ENCODE measurements at places on chromosomes 3 and 15. TPM values are rescaled to one million over a fixed set of nuclear protein-coding genes. Genes with fewer than 3 reads are reported as not detected.

Gene ALS2CL
- 9.4 TPM for polyA plus RNA-seq

Gene FBXL2
- 28.3 TPM for polyA plus RNA-seq

DNA sequence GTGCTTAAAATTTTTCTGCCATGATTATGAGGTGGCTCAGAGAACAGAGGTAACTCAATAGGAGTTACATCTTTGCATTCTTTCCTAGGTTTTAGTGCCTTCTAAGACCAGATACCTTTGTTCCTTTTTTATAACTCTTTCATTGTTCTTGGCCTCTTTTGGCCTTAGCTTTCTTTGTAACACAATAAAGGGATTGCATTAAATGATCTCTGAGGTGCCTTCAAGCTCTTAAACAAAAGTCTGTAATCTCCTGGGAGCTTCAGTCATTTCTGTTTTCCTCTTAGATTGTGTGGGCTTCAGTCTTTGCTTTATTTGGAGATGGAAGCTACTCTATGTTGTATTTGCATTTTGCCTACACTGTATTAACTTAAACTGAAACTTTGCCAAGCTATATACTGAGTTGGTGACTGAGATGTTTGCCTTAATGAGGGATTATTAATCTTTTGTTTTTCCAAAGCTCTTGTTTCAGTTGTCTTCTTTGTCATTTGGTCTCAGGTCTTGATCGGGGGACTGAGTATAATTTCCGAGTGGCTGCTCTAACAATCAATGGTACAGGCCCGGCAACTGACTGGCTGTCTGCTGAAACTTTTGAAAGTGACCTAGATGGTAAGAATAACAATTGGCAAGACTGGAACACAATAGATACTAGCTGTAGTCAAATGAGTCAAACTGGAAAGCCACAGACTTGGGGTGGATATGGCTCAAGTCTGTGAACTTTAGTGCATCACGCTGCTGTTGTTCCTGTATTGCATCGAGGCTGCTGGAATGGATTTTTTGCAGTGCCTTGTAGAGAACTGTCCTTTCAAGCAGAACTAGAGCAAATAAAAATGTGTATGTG, 110.3 kb downstream of the HCN4 start:
- no peak for DNase-seq

Gene CD200R1
- 1.2 TPM for polyA plus RNA-seq

GRCh38 chr3:67241084-67241483, 243.0 kb downstream of the KBTBD8 start:
- DNase-seq, result no peak

DNA sequence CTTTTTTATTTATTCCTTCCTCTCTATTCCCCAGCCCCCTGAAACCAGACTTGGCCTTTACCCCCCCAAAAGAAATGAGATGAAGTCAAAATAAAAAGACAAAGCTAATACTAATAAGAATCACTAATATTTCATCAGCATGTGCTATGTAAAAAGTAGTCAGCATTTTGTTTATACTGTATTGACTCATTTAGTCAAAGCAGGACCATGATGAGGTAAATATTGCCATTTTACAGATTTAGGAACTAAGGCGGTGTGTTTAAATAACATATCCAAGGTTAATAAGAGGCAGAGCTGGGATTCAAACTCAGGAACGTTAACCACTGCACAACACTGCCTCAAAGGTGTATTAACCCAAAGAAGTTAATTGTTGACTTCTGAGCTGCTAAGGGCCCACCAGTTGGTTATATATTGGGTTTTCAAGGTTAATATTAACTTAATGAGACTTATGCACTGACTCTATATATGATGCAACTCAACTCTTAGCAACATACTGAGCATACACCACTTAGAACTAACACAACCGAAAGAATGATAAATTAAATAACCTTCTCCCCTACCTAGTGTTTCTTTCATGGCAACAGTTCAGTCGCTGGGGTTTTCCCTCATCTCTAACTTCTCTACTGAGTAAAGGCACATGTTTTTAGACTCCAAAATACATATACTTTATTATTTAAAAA, 34.7 kb downstream of the FOXP1 start:
- DNase-seq, result no peak

- no peak for DNase-seq
Observed at GRCh38 chr15:42151141-42151561, 5.3 kb downstream of the PLA2G4F start.

Gene FBXL22
- 1.6 TPM for polyA plus RNA-seq

DNA sequence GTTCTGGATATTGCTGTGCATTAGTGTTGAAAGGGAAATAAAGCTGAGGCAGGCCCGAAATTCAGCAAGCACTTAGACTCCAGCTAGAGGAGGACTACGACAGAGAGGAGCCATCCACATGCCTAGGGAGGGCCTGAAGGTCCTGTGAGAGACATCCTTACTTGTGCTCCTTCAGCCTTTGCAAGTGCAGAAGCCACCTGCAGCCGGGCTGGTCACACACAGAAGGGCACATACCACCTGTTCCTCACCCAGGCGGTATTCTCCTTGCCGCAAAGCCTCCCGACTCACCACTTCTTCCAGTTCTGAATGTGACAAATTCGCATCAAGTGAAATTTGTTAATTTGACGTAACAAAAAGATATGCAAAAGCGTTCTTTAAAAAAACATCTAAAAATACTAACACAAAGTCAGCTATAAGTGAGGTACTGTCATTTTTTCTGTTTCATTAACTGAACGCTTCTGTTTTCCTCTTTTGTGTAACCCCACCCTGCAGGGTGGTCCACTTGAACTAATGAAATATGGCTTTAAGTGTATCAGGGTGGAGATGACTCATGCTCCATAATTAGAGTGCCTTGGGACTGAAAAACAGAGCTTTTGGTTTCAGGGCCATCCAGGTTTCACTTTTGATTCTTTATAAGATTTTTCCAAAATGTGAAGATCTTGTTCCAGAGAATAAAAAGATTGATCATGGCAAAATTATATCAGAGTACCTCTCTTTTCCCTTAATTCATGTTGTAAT, 467.9 kb upstream of the ATP11B start:
- no peak for DNase-seq

- no peak for DNase-seq
Observed at GRCh38 chr15:51119120-51119519, 24.4 kb upstream of the TNFAIP8L3 start.

- no peak for DNase-seq
Observed at GRCh38 chr3:100457811-100458210, 34.6 kb upstream of the TMEM45A start.

GRCh38 chr3:9623148-9623547, 26.2 kb upstream of the MTMR14 start:
- no peak for DNase-seq

GRCh38 chr3:155407971-155408370, 114.5 kb upstream of the STRIT1 start:
- no peak for DNase-seq

GRCh38 chr3:152910966-152911365, 76.0 kb downstream of the P2RY1 start:
- DNase-seq, result no peak

DNA sequence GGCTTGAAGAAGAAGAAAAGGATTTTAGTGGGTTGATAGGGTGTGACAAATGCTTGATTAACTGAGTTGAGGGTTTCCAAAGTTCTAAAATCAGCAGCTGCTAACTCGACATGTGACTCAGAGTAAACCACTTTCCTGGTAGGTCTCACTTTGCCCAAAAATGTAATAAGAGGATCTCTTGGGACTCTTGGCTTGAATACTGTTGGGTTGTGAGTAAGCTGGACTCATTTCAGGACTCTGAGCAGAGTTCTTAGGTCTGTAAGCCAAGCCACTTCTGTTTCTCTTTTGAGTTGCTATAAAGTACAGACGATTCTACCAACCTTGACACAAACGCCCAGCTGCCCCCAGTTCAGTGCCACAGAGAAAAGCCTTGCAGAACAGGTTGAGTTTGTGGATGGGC, 241.1 kb downstream of the ZNF621 start:
- no peak for DNase-seq

Gene GOLGA6L7
- polyA plus RNA-seq, result 0.32 TPM

DNA sequence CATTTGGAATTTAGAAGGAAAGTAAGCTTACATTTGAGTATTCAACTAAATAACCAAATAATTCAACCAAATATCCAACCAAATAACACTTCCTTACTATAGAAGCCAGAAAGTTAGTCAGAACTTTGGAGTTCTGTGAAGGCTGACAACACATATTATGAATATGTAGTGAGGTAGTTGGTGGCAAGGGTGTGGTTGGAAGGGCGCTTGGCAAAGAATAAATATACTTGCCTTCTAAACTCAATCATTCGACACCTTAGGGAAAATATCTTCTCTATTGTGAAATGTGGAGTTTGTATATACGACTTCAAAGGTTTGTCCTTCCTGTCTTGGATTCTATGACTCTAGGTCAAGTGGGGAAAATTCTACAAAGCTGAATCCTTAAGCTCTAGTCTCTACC, 111.7 kb upstream of the OSTN start:
- no peak for DNase-seq

DNA sequence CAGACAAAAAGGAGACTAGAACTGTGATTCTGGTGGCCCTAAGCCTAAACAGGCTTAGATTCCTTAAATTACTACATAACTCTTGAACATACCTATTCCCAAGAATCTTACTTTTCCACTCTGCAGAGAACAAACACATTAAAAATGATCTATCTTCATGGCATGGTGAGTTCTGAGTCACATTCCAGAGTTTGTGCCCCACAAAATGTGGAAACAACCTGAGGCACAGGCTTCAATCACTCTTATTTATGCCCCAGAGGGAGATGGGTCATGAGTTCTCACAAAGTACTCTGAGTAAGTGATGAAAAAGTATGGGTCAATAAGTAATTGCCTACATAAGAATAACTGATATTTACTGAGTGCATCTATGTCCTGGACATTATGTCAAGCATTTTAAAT, 137.5 kb upstream of the SLC2A2 start:
- no peak for DNase-seq

Gene PPARG
- polyA plus RNA-seq, result 33.3 TPM
